H1 (cell line): ENCODE measurements at places on chromosomes 6 and 20. TPM values are rescaled to one million over a fixed set of nuclear protein-coding genes. Genes with fewer than 3 reads are reported as not detected.

- no peak for DNase-seq
- H3K27ac ChIP-seq, result no peak overlapping the region
- H3K36me3 ChIP-seq, result no peaks in the 10 kb centered on the region
- no peaks in the 10 kb centered on the region for H3K4me1 ChIP-seq
These were observed 16.9 kb downstream of the TDRD6 start for GRCh38 chr6:46704562-46704961.

GRCh38 chr20:38766071-38766470 is 17.8 kb downstream of the ACTR5 start:
- H3K4me1 ChIP-seq, result no peaks in the 10 kb centered on the region
- no peak overlapping the region for H3K27ac ChIP-seq
- H3K4me3 ChIP-seq, result no peak overlapping the region

- 0 out of 2 replicates have a peak overlapping the region, but pooled peaks have one; percentile 12 for H3K27ac ChIP-seq
- no peaks in the 10 kb centered on the region; the same call in 1 of the 2 replicates for H3K4me1 ChIP-seq
- peak overlapping the region; percentile 10; the same call in 1 of the 2 replicates for H3K4me3 ChIP-seq
- DNase-seq, result peak; percentile 56
- no peaks in the 10 kb centered on the region for H3K36me3 ChIP-seq
- no peaks in the 10 kb centered on the region for H3K27me3 ChIP-seq
These were observed 85.4 kb upstream of the GPR6 start for GRCh38 chr6:109892451-109893435.

GRCh38 chr20:50588034-50588736 is 78.0 kb downstream of the PTPN1 start:
- no peaks in the 10 kb centered on the region for H3K4me1 ChIP-seq
- H3K36me3 ChIP-seq, result peaks cover 7% of the 10 kb centered on the region
- DNase-seq, result no peak
- H3K4me3 ChIP-seq, result no peak overlapping the region
- H3K27me3 ChIP-seq, result no peaks in the 10 kb centered on the region

- no peaks in the 10 kb centered on the region for H3K4me1 ChIP-seq
- H3K36me3 ChIP-seq, result no peaks in the 10 kb centered on the region
- DNase-seq, result no peak
- H3K4me3 ChIP-seq, result no peak overlapping the region
- H3K27ac ChIP-seq, result no peak overlapping the region
These were observed 93.7 kb downstream of the SULF2 start for GRCh38 chr20:47691625-47692024.

- no peak overlapping the region for H3K4me3 ChIP-seq
- no peak overlapping the region for H3K27ac ChIP-seq
- no peaks in the 10 kb centered on the region for H3K27me3 ChIP-seq
- DNase-seq, result no peak
- H3K36me3 ChIP-seq, result no peaks in the 10 kb centered on the region
- 0 out of 2 replicates have a peak, but pooled peaks cover 2% of the 10 kb centered on the region for H3K4me1 ChIP-seq
These were observed 704.4 kb downstream of the UTRN start for GRCh38 chr6:144989319-144990107.

CRISP3 gene
- total RNA-seq, result not detected in 2 replicates

TRIM10 gene
- not detected in 2 replicates for total RNA-seq

TRIM40 gene
- total RNA-seq, result not detected in 2 replicates

FOXC1 gene
- total RNA-seq, result 0.13 and 0.22 TPM in 2 replicates
